ENCODE measurements at places on chromosomes 2 and 18.

DNA sequence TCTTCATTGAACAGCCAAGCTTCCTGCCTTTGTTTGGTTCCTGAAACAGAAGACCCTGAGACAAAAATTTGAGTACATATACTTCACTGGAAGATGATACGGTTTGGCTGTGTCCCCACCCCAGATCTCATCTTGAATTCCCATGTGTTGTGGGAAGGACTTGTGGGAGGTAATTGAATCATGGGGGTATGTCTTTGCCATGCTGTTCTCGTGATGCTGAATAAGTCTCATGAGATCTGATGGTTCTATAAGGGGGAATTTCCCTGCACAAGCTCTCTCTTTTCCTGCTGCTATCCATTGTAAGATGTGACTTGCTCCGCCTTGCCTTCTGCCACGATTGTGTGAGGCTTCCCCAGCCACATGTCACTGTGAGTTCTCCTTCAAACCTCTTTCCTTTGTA is 76.5 kb downstream of the BABAM2 start:
- no peak for DNase-seq

GRCh38 chr2:5040571-5040970 is 651.6 kb upstream of the SOX11 start:
- no peak for DNase-seq

DNA sequence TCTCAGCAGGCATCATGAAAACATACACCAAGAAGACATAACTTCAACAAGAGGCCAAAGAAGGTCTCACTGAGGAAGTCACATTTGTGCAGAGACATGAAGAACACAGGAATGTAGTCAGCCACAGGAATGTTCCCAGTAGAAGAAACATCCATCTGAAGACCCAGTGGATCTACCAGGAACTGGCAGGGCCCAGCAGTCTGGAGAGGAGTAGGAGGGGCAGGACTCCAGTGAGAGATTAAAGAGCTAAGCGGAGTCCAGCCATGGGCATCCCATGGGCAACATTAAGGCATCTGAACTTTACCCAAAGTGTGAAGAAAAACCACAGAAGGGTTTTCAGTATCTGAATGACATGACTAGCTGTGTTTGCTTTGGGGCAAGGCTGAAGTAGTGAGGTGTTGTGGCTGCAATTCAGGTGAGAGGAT is 103.1 kb downstream of the UPP2 start:
- no peak for DNase-seq

DNA sequence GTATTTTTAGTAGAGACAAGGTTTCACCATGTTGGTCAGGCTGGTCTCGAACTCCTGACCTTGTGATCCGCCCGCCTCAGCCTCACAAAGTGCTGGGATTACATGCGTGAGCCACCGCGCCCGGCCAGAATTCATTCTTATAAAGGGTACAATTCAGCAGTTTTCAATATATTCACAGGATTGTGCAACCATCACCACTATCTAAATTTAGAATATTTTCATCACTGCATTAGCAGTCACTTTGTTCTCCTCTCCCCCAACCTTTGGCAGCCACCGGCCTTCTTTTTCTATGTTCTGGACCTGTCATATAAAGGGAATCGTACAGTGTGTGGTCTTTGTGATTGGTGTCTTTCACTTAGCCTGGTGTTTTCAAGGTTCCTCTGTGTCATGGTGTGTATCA is 40.7 kb downstream of the TCF7L1 start:
- no peak for DNase-seq

- no peak for DNase-seq
Measured at GRCh38 chr18:57755473-57756067, 47.5 kb downstream of the ATP8B1 start.

- no peak for DNase-seq
Measured at GRCh38 chr18:12432196-12432595, 24.5 kb downstream of the PRELID3A start.

DNA sequence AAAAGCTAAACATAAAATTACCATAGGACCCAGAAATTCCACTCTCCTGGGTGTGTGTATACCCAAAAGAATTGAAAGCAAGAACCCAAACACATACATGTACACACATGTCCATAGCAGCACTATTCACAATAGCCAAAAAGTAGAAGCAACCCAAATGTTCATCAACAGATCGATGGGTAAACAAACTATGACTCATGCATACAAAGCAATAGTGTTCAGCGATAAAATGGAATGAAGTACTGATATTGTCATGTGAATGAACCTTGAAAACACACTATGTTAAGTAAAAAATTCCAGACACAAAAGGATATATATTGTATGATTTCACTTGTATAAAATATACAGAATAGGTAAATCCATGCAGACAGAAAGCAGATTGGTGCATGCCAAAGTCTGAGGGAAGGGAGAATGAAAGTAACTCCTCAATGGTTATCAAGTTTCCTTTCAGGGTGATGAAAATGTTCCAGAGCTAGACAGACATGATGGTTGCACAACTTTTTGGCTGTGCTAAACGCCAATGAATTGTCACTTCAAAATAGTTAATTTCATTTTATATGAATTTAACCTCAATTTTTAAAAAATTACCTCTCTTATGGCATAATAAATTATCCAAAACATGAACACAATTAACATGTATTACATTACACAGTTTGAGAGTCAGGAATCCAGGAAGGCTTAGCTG is 35.5 kb downstream of the GKN2 start:
- no peak for DNase-seq

DNA sequence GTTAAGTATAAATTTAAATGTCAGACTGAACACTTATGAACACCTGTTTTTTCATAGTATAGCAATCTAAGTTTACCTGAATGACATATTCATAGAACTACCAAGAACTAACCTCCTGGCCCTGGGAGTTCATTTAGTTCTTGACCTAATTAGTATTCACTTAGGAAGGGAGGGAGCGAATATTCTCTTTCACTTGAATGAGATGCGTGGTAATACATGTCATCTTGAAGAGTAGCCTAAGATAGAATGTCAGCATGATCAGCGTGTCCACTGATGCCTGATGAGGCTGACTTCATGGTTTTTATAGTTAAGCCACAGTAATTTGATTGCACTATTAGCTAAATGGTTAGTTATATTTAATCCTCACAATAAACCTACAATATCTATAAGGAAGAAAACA is 13.3 kb downstream of the NDUFAF7 start:
- no peak for DNase-seq

- DNase-seq: no peak
Measured at GRCh38 chr2:239534581-239535412, 134.0 kb upstream of the HDAC4 start.

GRCh38 chr2:154368153-154368552 is 330.3 kb upstream of the KCNJ3 start:
- DNase-seq: no peak

GRCh38 chr18:35778850-35779627 is 193.4 kb upstream of the RMP24 start:
- no peak for DNase-seq

DNA sequence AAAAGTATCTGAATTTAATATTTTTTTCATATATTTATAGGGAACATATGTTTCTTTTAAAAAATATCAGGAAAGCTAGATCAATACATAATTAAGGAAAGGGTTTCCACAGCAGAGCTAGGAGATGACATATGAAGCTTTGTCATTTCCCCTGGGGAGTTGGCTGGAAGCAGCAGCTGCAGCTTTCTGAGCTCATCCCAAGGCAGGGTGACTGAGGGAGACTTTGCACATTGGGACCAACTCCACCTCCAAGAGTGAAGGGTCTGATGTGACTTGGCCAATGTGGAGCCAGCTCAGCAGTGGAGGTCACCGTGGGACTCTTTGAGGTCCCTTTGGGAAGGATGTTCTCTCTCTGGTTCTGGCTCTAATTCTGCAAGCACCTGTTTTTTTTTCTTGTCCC is 315.1 kb downstream of the RDH14 start:
- no peak for DNase-seq

GRCh38 chr18:74513883-74514205 is 17.7 kb downstream of the CNDP2 start:
- DNase-seq: no peak

GRCh38 chr18:26322890-26323653 is 96.8 kb downstream of the TAF4B start:
- no peak for DNase-seq

DNA sequence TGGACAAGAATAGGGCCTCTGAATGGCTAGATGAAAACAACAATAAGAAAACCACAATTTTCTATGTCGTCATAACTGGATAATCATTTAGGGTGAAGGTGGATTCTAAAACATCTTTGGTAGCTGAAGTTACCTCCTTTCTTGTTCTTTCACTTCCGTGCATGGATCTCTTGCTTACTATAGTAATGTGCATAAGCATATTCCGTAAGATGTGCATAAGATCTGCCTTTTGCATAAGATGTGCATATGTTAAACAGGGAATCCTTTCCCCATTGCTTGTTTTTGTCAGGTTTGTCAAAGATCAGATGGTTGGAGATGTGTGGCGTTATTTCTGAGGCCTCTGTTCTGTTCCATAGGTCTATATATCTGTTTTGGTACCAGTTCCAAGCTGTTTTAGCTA is 353.6 kb downstream of the MTX2 start:
- DNase-seq: no peak

GRCh38 chr18:60870261-60871153 is 462.7 kb upstream of the CDH20 start:
- DNase-seq: no peak
